ENCODE measurements at places on chromosomes 4 and X.

- DNase-seq, result no peak
Measured at GRCh38 chr4:113106108-113106507, 56.7 kb downstream of the ANK2 start.

DNA sequence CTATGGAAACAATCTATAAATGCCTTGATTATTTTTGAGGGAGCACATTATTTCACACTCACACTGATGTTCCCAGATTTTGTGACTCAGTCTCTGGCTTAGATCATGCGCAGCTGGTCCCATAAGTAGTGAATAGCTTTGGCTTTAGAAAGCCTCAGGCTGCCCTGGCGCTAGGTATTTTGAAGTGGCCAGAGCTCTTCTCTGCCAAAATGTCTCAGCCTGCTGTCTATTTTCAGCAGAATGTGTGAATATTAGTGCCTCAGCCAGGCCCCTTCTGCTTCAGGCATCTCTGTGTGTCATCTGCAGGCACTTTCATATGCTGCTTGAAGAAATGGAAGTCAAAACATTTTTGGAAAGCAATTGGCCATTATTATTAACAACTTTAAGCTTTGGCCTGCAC is 931.0 kb upstream of the INTU start:
- DNase-seq, result no peak

DNA sequence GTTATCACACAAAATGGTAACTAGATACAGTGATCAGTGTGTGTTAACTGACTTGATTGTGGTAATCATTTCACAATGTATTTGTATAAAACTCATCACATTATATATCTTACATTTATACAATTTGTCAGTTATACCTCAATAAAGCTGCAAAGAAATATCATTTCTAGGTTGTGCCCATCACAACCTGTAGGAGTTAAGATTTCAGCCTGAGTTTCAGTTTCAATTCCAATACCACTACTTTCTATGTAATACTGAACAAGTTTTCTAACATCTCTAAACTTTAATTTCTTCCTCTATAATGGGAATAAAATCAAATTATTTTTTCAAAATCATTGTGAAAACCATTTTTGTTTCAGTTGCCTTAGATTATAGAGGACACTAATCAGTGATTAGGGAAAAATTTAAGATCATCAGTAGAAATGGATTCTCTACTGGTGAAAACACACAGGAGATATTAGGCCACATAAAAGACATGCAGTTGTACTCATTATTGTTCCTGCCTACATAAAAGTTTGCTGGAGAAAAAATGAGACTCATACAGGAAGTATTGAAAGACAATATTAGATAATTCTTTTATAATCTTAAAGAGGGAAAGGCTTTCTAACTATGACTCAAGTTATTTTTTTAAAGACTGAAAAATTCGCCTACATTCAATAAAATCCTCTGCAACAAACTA is 18.4 kb upstream of the TBC1D1 start:
- DNase-seq, result no peak

DNA sequence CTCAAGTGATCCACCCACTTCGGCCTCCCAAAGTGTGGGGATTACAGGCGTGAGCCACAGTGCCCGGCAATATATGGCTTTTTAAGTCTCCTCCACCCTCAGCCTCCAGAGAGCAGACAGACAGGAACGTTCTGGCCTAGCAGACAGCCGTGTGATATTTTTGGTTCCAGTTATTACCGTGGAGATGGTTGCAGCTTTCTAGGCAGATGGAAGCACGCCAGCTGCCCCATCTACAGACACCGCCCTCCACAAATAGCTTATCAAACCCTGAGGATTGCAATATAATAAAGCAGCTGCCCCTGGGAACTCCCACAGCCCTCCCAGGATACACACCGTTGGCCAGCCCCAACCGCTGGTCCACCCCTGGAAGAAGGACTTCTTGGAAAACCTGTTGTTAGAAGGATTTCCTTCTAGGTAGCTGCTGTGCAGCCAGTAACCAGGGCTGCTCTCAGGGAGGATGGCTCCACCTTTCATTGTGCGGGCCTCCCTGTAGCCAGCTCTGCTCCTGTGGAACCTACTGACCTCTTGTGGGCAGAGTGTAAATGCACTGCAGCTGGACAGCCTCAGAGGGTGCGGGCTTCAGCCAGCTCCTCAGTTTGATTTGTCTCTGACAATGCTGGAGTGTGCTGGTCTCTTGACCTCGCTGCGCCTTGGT is 44.0 kb downstream of the SLC25A5 start:
- no peak for DNase-seq

DNA sequence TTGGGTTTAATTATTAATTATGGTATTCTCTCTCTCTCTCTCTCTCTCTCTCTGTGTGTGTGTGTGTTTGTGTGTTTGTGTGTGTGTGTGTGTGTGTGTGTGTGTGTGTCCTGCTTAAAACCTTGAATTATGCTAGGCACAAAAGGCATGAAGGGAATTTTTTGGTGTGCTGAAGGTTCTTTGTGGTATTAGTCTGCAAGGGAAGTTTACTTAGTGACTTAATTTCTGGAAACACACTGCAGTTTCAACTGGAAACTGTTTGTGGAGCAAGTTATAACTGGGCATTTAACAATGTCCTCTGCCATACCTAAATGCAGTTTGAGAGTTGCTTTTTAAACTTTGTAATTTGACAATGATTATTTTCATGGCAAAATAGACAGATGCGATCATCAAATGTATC is 111.7 kb downstream of the FRMPD4 start:
- DNase-seq, result no peak

GRCh38 chr4:4866124-4866865 is 6.8 kb downstream of the MSX1 start:
- no peak for DNase-seq

GRCh38 chrX:38304010-38304409 is 23.3 kb downstream of the RPGR start:
- no peak for DNase-seq

GRCh38 chrX:41796577-41796976 is 72.6 kb downstream of the GPR82 start:
- no peak for DNase-seq

DNA sequence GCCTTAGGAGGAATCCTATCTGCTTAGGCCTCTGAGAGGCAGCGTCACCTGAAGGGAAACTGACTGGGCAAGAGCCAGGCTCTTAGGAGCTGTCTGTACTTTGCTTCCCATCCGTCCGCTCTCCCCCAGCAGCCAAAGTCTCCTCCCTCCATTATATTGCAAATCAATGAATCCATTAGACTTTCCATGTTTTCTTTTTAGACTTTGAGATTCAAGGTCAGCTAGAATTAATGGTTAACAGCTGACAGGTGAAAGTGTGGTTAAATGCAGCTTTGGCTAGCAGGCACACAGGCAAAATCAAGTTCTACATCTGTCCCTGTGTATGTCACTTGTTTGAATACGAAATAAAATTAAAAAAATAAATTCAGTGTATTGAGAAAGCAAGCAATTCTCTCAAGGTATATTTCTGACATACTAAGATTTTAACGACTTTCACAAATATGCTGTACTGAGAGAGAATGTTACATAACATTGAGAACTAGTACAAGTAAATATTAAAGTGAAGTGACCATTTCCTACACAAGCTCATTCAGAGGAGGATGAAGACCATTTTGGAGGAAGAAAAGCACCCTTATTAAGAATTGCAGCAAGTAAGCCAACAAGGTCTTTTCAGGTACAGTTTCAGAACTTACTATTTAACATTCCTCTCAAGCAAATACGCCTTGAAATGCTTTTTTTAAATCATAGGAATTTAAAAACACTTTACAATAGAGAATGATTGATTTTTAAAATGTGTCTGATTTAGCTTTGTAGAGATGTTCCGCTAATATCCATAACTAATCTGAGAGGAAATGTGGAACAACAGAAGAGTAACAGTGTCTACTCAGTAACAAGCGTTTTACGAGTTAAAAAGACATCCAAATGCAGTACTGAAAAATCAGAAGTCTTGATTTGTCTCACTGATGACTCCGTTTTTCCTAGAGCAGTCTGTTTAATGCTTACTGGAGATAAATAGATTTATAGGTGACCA is at the start of gene F11:
F11 (plus strand) TSS at position 507 of the 970 bp plus-strand sequence. CDS start 948 bp downstream, outside the sequence.
- no peak for DNase-seq

DNA sequence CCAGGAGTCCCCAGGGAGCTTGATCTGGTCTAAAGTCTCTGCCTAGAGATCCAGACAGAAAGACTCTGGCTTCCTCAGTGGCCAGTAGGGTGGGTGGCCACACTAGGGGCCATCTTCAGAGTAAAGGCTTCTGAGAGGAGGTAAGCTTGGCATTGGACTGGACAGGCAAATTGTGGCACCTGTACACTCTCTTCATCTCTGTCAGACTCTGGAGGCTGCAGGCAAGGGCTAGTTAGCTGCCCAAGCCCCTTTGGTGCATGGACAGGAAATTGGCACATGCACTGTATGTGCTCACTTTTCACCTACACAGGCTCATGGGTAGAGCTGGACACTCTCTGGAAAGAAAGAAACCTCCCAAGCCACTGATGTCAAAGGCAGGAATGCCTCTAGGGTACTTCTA is 142.8 kb downstream of the PJA1 start:
- no peak for DNase-seq

GRCh38 chr4:2763511-2763967 is 7.4 kb upstream of the TNIP2 start:
- no peak for DNase-seq

DNA sequence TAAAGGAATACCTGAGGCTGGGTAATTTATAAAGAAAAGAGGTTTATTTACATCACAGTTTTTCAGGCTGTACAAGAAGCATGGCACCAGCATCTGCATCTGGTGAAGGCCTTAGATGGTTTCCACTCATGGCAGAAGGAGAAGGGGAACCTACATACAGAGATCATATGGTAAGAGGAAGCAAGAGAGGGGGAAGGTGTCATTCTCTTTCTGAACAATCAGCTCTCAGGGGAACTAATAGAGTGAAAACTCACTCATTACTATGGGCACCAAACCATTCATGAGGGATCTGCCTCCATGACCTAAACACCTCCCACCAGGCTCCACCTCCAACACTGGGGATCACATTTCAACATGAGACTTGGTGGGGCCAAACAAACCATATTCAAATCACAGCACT is 61.7 kb upstream of the PPP1R2C start:
- DNase-seq, result no peak

DNA sequence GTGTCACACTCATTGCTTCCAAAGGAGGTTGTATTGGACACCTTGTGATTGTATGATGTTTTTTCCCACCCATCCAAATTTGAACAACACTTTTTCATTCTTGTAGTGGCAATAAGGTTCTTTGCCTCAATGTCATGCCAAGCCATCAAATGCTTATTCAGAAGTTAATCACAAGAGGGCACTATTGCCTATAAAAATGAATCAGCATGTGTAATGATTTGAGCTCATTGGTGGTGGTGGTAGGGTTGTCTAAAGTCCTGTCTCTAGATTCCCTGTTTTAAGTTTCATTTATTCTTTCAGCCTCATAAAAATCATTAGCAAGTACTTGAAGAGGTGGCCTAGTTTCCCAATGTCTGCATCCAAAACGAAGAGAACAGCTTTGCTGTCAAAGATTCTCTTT is 37.0 kb downstream of the IRS4 start:
- no peak for DNase-seq

DNA sequence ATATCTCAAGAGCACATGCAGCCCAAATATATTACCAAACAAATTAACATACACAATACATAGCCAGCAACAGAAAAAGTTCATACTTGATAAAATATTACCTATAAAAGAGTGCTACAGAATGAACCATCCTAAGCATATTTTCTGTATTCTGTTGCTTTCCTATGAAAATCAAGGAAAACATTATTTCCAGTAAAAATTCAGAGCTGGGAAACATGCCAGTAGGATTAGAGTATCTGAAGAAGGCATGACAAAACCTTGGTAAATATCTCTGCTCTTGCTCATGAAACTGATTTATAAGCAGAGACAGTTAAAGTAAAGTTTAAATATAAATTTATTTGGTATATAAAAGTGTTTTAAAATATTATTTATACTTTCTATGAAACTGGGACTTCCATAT is 599.7 kb downstream of the ARAP2 start:
- DNase-seq, result no peak

- DNase-seq, result no peak
Measured at GRCh38 chr4:108342325-108342970, 173.7 kb upstream of the LEF1 start.

GRCh38 chr4:156775813-156776212 is 195.8 kb downstream of the PDGFC start:
- no peak for DNase-seq

- DNase-seq, result no peak
Measured at GRCh38 chrX:23557070-23557469, 110.2 kb upstream of the PRDX4 start.

DNA sequence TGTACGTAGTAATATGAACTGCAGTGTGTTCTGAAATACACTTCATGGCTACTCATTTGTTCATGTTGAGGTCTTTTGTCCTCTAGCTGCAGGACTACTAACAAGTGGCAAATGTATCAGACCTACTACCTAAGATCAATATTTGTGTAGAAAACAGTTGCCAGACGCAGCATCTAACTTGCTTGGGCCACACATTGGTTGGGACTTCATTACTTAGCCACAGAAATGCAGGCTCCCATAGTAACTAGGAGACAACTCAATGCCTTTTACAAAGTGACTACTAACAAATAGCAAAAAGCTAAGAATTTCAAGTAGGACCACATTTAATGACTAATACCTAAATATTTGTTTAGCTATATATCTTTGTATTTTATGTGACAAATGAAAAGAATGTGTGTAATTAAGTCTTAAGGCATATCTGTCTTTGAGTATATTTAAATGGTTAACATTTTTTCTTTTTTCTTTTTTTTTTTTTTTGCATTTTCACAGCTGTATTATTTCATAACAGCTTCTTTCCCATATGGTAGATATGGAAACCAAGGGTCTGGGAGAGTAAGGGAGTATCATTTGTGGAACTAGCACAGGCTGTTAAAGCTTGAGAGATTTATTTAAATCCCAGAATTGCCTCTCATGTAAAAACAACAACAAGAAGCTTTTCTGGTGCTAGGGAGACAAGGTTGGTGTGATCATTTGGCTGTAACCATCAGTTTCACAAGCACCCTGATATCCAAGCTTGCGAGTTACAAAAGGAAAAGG is 2.7 kb downstream of the CT47C1 start:
- DNase-seq, result no peak

- no peak for DNase-seq
Measured at GRCh38 chr4:15575966-15576365, 79.2 kb downstream of the FBXL5 start.

- DNase-seq, result no peak
Measured at GRCh38 chr4:170214731-170215130, 125.0 kb upstream of the AADAT start.

- DNase-seq, result no peak
Measured at GRCh38 chr4:156298230-156298629, 344.6 kb upstream of the CTSO start.

DNA sequence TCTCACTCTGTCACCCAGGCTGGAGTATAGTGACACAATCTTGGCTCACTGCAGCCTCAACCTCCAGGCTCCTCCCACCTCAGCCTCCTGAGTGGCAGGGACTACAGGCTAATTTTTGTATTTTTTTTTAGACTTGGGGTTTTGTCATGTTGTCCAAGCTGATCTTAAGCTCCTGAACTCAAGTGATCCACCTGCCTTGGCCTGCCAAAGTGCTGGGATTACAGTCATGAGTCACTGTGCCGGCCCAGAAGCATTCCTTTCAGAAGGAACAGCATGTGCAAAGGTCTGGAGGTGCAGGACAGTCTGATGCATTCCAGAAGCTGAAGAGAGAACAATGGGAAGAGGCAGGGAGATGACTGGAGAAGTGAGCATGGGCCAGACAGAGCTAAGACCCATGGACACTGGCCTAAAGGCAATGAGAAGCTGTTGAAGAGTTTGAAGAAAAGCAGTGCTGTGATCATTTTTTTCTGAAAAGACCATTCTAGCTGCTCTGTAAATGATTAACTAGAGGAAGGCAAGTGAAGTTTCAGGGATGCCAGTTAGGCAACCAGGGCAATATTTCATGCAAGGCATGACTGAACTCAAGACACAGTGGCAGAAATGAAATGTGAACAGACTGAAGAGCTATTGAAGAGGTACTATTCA is 43.2 kb downstream of the MANBA start:
- no peak for DNase-seq
